ENCODE measurements at places on chromosomes 5 and 9. TPM values are rescaled to one million over a fixed set of nuclear protein-coding genes. Genes with fewer than 3 reads are reported as not detected.
A peak's percentile ranks its signal among the peaks of the same experiment; 100 is the strongest.

Gene ZNF462
- 9.1 TPM for polyA plus RNA-seq

Gene PCDHGB4
- 3.3 TPM for polyA plus RNA-seq

Gene C5orf52
- not detected for polyA plus RNA-seq

Gene NTNG2
- polyA plus RNA-seq, result 0.74 TPM

Gene SARDH
- 0.28 TPM for polyA plus RNA-seq

Gene EGR1
- 10.6 TPM for polyA plus RNA-seq

Gene PCDHB4
- polyA plus RNA-seq, result 0.05 TPM

Gene CDC20B
- polyA plus RNA-seq, result 0.05 TPM

Gene C9orf78
- polyA plus RNA-seq, result 41.9 TPM

Gene NIPAL4
- polyA plus RNA-seq, result 6.1 TPM

Gene TPPP
- 0.46 TPM for polyA plus RNA-seq

Gene TNIP1
- 118 TPM for polyA plus RNA-seq

- no peak for DNase-seq
Measured at GRCh38 chr9:127132921-127133647, 10.6 kb upstream of the ANGPTL2 start.

GRCh38 chr5:116410336-116410890 lies 164.2 kb downstream of the SEMA6A start:
- no peak for DNase-seq

GRCh38 chr9:112447283-112447761 lies 39.3 kb upstream of the KIAA1958 start:
- DNase-seq, result peak; percentile 56

DNA sequence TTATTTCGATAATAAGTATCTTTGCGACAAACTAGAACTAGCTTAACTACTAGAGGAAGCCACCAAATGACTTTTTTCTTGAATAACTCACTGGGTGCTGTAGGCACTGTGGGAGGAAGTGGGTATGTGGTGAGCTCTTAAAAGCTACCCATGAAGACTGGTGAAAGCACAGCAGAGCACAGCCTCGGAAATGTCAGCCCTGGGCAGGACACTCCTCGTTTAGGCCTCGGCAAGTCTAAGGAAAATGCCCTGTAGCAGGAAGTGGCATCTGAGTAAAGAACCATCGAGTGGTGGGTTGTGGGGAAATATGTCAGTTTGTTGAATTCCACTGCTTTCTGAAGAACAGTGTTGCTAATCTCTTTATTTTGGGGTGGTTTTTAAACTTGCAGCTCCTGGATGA lies 44.0 kb upstream of the NCS1 start:
- no peak for DNase-seq

- no peak for DNase-seq
Measured at GRCh38 chr5:112346411-112347044, 72.5 kb downstream of the EPB41L4A start.

GRCh38 chr9:34887841-34888240 lies 70.2 kb upstream of the PHF24 start:
- DNase-seq, result peak; percentile 36

- no peak for DNase-seq
Measured at GRCh38 chr5:178435321-178436238, 154.6 kb downstream of the COL23A1 start.

DNA sequence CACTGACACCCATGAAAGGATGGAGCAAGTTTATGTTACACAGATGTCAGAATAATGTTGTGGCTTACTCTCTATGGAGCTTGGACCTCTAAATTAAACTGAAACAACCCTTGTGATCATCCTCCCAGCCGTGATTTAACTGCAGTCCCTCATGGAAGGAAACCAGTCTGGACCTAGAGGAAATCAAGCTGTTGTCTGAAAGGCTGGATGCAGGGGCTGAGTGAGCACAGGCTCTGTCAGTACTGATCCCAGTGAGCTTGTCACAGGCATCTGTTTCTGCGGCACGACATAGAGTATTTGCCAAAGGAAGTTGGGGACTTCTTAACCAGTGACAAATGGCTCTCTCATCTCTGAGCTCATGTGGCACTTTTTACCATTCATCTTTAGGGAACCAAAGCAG lies 282.9 kb upstream of the MAP3K1 start:
- DNase-seq, result no peak

DNA sequence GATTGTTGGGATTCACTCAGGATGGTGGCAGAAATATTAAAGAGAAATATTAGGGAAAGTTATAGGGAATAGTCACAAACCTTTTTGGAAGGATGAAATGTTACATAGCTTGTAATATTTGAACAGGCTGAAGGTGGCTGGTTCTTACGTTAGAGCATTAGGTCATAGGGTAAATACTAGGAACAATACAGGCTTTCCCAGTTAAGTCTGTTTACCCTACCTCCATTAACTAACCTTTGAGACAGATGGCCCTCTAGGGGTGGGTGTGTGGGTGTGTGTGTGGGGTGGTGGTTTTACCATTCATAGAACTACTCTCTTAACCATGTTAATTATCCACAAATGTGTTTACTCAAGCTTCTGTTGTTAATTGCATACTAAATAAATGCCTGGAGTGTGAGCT lies 94.3 kb upstream of the STK32A start:
- no peak for DNase-seq

DNA sequence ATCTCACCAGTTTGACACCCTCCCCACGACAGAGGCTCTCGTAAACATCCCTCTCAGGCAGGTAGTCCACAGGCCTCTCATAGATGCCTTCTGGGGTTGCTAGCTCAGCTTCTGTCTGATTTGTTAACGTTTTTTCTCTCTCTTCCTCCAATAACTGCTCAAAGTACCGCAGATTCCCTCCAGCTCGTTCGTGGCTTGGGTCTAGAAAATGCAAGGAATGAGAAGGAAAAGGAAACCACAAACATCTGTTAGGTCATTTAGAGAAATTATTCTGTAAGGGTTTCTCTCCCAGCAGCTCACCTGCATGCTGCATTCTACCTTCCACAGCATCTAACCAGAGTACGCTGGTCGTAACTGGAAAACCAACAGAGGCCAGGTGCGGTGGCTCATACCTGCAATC lies 18.5 kb downstream of the P4HA2 start:
- DNase-seq, result no peak

DNA sequence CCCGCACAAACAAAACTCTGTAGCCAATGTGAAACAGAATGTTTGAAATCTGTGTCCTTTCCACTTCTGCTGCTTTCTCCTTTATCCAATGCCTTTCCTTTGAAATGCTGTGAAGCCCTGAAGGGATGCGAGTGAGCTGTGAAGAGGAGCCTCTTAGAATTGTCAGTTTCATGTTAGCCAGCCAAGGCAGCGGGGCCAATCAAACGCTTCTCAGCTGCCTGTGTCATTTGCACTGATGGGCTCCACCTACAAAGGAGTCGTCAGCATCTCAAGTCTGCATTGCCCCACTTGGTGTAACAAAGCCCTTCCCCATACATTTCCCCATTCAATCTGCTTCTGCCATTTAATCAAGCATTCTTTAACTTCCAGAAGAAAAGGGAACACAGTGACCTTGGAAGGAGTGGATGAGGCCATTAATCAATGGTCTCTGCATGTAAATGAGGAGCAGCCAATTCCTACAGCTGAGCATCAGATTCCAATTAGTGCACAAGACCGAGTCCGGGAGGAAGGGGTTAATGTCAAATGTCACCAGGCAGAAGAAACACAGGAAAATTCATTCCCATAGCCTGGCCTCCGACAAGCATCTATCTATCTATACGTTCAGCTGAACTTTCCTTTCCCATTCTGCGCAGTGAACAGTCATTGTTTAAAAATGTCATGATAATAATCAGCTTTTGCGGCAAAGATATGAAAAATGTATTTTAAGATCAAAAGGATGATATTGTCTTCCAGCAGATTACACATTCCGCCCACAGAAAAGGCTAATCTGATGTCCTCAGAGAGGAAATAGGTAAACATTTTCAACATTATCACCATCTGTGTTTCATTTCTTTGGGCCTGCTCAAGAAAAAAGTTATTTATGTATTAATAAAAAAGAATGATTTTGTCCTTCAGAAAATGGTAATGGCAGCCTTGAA lies 154.6 kb downstream of the FSTL4 start:
- no peak for DNase-seq

DNA sequence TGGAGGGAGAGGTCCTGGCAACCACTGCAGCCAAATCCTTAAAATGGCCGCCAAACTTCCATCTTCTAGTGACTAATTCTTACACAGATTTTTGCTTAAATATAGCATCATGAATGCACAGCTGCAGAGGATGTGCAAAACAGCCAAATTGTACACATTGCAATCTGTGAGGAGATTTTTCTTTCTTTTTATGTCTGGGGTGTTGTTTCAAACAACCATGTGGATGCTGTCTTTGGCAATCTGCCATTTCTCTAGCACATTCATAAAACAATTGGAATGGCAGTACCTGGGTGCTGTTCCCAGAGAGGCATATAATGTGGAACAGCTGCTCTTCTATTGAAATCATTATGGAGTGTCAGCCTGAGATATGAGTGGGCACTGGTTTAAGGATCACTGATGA lies 1082.9 kb upstream of the SEMA6A start:
- no peak for DNase-seq

GRCh38 chr5:122756264-122756911 lies 18.5 kb upstream of the SNX2 start:
- DNase-seq, result peak; percentile 75

DNA sequence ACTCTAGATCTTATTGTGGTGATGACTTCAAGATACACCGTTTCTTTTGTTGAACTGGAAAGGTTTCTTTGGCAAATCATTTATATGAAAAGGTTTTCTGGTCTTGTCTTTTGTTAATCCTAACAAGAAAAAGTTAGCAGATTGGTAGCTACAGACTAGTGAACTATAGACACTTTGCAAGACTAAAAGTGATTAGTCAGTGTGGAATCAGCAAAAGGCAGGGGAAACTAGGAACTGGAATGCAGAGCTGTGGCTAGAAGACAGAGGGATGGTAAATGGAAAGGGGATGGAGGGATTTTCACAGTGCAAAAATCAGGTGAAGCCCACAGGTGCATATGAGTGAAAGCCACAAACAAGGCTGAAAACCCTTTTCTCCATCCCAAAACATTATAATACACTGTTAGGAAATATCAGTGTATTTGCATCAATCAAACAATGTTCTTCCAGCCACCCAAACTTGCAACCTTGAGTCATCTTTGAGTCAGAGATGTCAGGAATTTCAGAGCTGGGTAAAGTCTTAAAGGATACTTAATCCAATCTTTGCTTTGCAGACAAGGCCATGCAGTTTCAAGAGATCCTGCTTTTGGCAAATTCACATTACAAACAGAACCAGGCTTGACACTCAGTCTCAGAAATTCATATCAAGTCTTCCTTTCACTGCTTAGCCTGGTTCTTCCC lies 52.7 kb downstream of the PLK2 start:
- peak; percentile 83 for DNase-seq

DNA sequence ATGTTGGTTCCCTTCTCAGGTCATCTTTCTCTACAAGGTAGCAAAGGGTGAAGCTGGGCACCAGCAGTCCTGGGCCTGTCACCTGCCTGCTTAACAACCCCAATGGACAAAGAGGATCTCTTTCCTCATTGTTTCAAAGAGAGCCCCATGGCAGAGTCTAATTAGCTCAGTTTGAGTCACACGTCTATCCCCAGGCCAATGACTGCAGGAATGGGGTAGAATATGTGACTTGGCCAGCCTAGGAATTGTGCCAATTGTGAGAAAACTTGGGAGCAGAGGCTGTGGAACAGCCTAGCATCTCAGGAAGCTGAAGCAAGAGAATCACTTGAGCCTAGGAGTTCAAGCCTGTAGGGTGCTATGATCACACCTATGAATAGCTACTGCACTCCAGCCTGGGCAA lies 3.6 kb upstream of the RAPGEF1 start:
- DNase-seq, result no peak

DNA sequence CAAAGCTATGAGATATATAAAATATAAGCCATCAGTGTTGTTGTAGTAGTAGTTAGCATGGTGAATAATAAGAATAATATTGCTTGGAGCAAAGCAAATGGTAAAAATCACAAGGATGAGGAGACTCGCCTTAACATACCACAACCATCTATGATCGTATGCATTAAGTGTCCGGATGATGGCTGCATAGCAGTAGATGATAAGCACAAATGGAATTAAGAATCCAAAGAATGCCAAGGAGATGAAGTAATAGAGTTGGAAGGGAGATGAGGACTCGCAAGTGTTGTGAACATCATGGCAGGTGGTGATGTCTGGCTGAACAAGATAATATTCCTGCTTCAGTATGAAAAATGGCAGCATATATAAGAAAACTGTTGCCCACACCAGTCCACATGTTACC lies 5.5 kb downstream of the F2RL2 start:
- DNase-seq, result peak; percentile 35

GRCh38 chr9:130271473-130271872 lies 5.9 kb downstream of the HMCN2 start:
- DNase-seq, result no peak

DNA sequence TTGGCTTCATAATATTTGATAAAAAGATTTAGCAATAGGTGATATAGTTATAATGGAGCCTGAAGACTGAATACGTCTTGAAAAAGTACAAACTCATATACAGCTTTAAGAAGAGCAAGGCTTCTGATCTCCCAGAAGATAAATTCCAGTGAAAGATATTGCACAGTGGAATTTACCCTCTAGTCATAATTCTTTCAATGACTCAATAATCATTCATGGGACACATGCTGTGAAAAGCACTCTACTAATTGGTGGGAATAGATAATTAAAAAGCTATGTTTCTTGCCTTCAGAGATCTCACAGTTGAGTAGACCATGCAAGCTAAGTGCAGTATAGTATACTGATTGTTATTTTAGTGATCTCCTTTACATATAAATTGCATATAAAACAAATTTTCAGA lies 538.6 kb upstream of the CYLC2 start:
- no peak for DNase-seq

GRCh38 chr9:124267271-124267807 lies 9.6 kb downstream of the NEK6 start:
- peak; percentile 87 for DNase-seq

DNA sequence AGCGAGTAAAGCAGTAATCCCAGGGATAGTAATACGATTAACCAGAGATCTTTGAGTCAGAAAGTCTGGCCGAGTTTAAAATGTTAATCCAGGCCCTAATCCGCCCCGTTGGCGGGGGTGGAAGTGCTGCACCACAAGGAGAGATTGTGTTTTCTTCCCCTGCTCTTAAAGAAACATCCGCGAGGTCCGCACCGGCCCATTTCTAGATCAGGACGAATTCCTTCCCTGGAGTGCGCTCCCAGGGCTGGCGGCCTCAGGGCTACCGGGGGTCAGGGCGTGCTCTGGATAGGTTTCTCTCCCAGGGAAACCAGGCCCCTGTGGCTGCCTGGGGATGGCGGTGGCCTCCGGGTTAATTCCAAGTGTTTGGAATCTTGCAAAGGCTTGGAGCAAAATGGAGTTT lies 9.3 kb upstream of the NEUROG1 start:
- no peak for DNase-seq

DNA sequence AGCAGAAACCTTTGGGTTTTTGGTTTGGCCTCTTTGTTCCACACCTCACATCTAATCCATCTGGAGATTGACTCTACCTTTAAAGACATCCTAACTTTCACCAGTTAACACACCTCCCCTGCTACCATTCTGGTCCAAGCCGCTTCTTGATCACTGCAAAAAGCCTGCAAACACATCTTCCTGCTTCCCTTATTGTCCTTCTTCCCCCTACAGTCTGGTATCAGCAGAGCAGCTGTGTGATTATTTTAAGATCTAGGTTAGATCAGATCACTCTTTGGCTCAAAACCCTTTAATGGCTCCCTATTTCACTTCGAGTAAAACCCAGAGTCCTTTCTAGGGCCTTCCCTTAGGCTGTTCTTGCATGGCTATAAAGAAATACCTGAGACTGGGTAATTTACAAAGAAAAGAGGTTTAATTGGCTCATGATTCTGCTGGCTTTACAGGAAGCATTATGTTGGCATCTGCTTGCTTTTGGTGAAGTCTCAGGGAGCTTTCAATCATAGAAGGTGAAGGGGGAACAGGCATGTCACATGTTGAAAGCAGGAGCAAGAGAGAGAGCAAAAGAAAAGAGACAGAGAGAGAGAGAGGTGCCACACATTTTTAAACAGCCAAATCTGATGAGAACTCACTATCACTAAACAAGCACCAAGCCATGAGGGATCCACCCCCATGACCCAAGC lies 1.5 kb upstream of the TEX10 start:
- DNase-seq, result no peak

All from mammary epithelial cell (primary cell).